ENCODE measurements at places on chromosomes 3 and 15.

DNA sequence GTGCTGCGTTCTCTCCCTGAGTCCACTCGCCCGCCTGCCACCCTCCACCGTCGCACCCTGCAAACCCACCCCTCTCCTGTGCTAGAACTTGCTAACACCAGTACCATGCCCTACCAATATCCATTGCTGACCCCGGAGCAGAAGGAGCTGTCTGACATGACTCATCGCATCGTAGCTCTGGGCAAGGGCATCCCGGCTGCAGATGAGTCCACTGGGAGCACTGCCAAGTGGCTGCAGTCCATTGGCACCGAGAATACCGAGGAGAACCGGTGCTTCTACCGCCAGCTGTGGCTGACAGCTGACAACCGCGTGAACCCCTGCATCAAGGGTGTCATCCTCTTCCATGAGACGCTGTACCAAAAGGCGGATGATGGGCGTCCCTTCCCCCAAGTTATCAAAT is 4.9 kb upstream of the ALAS1 start:
- DNase-seq: no peak

- DNase-seq: no peak
These were observed 26.0 kb downstream of the SORD start for GRCh38 chr15:45048794-45049631.

- DNase-seq: no peak
These were observed 151.9 kb upstream of the CMC1 start for GRCh38 chr3:28089527-28089897.

DNA sequence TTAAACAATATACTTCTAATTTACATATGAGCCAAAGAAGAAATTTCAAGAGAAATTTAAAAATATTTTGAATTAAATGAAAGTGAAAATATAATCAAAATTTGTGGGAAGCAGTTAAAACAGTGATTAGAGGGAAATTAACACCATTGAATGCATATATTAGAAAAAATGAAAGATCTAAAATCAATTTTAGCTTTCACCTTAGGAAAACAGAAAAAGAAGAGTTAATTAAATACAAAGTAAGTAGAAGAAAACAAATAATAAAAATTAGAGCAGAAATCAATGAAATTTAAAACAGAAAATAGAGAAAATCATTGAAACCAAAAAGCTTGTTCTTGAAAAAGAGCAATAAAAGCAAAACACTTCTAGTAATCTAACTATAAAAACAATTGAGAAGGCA is 38.6 kb upstream of the AP3B2 start:
- no peak for DNase-seq

DNA sequence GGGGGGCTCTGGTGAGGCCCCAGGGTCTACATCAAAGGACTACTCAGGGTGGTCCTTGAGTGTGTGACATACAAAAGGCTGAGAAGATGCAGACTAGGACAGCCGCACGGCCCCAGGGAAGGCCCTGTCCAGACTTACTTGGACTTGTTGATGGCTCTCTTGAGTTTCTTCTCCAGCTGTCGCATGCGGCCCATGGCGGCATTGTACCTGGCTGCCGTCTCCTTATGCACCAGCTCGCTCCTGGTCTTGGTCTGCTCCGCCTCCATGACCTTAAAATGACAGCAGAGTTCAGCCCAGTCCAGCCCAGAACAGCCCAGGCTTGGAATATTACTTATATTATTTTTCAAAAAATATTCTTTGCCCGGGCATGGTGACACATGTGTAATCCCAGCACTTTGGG is 56.0 kb downstream of the CAPN7 start:
- no peak for DNase-seq

DNA sequence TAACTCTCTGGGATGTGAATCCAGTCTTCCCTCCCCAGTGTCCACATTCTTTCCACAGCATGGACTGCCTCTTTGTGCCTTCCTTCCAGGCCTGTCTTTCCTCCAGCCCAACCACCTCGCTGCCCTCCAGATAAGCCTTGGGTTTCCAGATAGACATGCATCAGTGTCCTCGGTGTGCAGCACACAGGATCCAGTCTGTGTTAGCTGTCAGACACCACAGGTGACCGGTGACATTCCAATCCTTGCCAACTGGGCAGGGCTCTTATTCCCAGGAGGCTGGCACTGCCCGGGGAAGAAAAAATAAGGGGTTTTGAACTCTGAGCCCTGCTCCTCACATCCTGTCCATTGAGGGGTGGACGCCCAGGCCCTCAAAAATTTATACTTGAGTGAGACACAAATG is 6.0 kb upstream of the SLC6A1 start:
- no peak for DNase-seq
